Activated CD4-positive, alpha-beta T cell treated with anti-CD3 and anti-CD28 coated beads, Interleukin-2, Interleukin-4, amounts not matched to agents 100 ng/mL and 50 ng/mL, durations not matched to agents 16 hours and 8 hours (primary cell): ENCODE measurements at places on chromosomes 12 and 14.

DNA sequence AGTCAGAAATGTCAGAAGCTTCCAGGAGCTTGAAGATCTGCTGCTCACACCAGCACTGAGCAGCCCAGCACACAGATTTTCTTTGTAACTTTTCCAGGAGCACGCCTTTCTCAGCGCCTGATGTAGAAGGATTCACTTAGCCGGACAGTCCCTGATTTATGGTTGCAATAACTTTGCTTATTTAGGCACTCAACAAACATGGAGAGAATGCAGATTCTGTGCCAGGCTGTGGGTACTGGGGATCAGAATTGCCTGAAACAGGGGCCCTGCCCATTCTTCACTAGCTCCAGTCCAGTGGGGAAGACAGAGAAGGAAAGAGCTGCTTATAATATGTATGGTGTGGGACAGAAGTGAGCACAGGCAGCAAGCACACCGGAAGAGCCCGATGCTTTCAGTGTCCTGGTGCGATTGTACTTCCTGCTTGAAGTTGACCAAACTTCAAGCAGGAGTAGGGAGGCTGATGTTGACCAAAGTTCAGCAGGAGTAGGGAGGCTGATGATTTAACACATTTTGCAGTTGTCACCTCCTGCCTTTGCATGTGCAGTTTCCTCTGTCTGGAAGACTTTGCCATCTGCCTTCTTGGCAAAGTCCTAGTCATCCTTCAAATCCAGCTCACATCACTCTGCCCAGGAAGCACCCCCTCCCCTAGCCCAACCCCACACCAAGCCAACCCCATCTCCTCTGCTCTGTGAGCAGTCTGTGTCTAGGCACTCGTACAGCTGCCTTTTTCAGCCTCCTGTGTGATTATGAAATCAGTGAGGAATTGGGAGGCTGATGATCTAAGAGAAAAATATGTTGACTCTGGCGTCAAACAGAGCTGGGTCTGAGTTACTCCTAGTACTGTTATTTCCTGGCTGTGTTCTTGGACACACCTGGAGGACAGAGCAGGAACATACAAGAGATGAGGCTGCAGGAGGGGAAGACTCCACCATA is 12.0 kb upstream of the PRIMA1 start:
- no peak for DNase-seq

DNA sequence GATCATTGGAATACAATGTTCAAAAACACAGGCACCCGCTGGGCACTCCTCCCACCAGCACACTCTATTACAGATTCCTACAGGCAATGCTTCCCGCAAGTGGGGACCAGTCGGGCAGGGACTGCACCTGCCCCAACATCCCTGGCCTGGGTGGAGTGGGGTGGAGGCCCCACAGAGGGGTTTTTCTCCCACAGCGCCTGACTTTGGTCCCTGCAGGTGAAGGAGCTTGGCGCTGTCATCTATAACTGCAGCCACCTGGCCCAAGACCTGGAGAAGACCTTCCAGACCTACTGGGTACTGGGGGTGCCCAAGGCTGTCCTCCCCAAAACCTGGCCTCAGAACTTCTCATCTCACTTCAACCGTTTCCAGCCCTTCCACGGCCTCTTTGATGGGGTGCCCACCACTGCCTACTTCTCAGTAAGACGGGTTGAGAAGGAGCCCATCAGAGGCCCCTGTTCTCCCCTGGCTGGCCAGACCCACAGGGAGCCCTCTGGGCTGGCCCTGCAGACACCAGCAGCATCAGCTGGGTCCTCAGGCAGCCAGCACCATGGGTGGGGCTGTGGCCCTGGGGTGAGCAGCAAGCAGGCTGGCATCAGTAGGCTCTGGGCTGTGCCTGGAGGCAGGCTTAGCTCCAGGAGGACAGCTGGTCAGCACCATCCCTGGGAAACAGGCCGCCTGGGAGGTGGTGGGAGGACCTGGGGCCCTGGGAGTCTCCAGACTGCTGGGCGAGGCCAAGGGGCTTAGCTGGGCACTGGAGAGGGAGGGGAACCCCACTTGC is 6.0 kb downstream of the PLD4 start:
- DNase-seq = no peak

DNA sequence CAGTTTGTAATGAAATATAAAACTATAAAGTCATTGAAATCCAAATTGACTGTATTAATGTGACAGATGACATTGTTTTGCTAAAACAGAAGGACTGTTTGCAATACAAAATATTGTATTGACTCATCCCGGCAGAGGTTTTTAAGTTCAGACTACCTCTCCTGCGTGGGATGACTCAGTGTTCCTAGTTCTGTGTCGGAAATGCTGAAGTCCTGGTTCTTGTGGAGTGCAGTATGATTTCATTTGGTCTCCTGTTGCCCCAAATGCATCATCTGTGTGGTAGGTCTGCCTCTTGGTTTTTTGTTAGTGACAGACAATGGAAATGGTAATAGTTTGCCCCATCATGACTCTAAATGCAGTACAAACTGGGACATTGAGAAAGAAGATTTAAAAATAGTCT is 27.8 kb downstream of the PELI2 start:
- peak; percentile 65 for DNase-seq

DNA sequence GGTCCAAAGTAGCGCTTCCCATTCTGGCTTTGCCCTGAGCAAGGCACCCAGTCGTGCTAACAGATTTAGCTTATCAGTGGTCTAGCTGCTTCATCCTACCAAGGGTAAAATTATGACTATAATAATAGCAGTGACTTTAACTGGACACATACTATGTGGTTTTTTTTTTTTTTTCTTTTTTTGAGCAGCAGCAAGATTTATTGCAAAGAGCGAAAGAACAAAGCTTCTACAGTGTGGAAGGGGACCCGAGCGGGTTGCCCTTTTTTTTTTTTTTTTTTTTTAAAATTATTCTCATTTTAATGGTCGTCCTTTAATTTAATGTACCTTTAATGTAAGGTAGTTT is 505 bp downstream of the HELB start:
- DNase-seq = no peak

GRCh38 chr14:39843881-39844280 is 411.6 kb upstream of the FBXO33 start:
- no peak for DNase-seq

DNA sequence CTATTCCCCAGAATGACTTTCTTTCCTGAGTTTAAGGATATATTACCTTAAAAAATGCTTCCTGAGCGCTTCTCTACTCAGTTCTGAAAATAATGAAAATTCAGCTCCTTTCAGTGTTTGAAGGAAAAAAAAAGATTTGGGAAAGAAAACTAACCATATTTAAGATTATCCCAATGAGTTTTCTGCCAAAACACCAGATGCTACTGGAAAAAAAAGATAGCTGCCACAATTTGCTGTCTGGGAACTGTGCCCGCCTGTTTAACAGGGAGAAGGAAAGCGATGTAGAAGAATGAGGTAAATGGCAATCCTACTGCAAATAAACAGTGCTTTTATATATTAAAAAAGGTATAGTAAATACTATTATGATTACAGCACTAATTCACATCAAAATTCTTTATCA is 367.6 kb upstream of the PRICKLE1 start:
- no peak for DNase-seq

DNA sequence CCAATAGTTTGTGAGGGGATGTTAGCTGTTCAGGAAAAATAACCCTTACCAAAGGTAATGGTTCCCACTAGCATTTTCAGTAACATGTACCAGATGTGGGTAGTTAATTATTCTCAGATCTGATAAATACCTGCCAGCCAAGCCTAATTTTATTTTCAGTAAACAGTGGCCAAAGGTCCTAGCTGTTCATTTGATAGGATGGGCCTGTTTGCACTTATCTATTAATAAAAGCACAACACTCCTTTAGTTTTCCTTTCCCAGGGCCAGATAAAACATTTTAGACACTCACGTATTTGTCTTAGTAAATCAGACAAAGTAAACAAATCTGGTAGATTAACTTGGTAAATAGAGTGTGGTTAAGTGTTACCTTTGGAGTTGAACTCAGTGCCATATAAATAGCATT is 345.1 kb downstream of the RAD51B start:
- no peak for DNase-seq

DNA sequence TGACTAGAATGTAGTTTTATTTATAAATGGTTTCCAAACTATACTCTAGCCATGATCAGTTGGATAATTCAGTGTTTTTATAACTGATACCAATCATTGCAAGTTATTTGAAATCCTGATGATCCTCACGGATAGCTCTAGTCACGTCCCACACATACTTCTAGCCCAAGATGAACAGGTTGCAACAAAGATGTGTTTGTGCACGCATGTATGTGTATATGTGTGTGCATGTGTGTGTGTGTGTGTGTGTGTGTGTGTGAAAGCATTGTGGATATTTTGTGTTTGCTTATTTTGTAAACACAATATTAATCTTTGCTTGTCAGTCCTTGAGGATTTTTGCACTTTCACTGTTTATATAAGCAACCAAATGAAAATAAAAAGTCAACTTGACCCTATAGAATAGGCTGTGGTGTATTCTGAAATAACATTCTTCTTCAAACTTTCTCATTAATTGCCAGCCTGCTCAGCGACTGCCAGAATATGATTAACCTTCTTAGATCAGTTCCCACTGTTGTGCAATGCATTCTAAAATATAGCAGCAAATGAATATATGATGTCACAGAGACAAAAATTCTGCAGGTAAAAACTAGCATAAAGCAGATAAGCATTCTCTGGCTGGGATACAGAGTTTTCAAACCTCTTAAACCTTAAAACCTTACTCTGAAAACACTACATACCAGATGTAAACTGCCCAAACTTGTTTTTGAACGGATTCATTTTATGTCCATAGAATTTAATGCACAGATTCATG is 48.8 kb upstream of the HIF1A start:
- no peak for DNase-seq

DNA sequence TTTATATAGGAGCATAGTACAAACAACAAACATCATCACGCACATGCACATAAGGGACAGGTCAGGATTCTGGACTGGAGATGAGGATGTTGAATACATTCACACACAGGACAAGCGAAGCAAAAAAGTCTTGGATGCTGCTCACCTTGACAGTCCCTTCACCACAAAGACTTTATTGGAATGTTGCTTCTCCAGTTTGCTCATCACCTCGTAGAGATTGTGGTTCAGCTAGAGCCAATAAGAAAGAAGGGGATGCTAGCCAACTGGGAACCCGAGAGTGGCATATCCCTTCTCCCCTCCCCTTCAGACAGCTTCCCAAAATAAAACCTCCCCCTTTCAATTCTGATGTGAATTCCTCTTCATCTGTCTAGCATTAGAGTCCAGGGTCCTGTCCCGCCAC is 25.4 kb upstream of the SMAGP start:
- DNase-seq = no peak

GRCh38 chr14:99041141-99041819 is 230.7 kb downstream of the BCL11B start:
- no peak for DNase-seq

DNA sequence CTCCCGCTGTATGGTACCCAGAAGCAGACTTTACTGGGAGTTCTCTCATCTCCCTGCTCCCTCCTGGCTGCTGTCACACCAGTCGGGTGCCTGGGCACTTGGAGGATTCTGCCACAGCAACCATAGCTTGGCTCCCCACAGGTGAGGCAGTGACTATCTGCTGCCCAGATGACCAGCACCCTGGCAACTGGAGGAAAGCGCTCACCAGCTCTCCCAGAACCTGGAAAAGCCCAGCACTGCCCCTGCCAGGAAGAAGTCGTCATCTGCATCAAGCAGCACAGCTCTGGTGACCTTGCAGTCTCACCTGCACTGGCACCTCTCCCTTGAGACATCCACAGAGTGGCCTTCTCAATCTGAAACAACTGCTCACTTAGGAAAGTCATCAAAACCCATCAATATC is 31.9 kb upstream of the TC2N start:
- no peak for DNase-seq

DNA sequence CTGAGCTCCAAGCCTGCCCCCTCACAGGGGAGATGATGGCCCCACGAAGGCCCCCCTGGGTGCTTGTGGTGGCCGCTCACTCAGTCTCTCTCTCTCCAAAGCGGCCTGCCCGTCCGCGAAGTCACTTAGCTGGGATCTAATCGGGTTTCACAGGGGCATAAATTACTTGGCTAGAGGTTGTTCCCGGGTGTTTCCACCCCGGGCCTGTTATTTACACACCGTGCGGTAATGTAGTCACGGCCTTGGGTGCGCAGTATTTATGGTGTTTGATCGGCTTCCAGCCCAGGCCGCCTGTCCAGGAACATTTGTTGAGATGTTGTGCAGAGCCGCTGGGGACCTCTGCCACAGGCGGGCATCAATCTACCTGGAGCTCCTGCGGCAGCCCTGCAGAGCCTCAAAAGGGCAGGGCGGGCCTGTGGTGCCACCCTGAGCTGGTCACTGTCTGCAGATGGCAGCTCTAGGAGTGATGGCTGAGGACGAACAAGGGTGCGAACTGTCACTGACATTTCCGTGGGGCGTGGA is 91.2 kb downstream of the KIF26A start:
- DNase-seq = no peak

DNA sequence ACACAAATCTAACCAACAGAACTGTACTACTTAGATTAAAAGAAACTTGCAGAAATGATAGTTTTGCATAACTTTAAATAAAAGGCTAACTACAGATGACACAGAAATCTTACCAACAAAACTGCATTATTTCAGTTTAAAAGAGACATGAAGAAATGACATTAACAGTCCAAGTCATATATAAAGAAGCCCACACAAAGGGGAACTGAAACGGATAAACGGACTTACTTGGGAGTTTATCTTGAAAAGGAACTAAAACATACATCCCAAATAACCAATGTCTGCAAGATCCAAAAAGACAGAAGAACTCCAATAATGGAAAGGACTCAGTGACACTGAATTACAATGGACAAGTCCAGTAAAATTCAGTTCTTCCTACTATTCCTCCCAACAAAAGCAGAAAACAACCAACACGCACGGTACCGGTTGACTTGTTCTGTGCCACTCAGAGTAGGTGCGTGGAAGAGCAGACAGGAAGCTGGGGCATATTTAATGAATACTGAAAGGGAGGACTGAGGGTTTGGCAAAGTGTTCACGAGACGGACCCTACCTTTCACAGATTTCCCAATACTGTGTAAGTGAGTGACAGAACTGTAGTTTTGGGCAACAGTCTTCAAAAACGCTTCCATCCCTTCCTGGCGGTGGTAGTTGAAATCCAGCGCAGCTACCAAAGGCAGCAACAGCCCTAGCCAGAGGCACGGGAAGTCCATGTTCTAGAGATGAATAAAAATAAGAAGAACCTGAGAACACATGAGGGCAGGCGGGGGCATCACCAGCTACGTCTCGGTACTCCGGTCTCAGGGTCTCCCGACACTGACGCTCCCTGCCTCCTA is 627 bp downstream of the CPM start:
- peak; percentile 10 for DNase-seq

DNA sequence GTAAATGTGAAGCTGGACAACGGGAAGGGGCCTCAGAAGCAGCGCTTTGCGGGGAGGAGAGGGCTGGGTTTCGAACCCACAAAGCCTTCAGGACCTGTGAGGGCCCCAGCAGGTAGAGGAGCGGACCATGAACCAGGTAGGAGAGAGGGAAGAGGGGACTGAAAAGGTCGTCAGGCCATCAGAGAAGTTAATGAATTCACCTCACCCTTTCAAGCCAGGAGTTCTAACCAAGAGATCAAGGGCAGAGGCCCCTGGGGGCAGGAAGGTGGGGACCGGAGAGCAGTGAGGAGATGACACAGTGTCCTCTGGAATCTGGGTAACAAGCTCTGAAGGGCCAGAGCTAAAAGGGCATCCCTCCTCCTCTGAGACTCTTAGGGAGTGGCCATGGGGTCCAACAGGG is 19.4 kb downstream of the SERPINA1 start:
- no peak for DNase-seq
